ENCODE measurements at places on chromosomes 2 and 18.

GRCh38 chr2:152649997-152650396, 67.3 kb downstream of the PRPF40A start:
- DNase-seq, result no peak

- no peak for DNase-seq
Observed at GRCh38 chr2:172423160-172423559, 4.2 kb upstream of the ITGA6 start.

DNA sequence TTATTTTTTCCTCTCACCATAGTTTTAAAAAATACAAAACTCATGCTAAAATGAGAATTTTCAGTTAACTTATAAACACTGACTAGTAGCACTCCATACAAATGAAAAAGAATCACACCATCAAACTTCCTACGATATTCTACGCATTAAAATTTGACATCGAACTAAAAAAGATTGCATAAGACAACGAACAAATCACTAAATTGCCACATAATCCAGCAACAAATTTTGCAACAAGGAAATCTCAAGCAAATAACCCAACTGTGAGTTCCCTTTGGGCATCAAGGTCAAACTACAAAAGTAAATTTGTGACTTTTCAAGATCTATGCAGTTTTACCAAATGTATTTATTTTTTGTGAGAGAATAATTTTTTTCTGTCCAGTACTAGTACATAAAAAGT, 1.5 kb downstream of the MAP3K2 start:
- DNase-seq, result no peak

- DNase-seq, result no peak
Observed at GRCh38 chr2:228615496-228615895, 434.0 kb upstream of the SPHKAP start.

DNA sequence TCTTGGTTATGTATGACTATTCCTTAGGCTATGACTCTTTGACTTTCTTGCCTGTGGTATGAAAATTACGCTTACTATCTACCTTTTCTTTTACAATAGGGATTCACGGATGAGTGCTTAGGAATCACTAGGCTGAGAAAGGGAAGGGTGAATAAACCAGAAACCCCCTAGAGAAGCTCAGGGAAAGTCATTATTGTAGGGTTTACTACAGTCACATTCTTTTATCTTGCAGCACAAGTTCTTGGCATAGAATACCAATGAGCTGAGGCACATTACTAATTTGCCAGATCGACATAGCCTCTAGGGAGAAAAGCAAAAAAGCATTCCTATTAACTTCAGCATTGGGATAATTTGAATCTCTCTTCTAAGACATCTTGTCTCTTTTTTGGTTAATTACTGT, 103.3 kb downstream of the ST6GAL2 start:
- DNase-seq, result no peak

DNA sequence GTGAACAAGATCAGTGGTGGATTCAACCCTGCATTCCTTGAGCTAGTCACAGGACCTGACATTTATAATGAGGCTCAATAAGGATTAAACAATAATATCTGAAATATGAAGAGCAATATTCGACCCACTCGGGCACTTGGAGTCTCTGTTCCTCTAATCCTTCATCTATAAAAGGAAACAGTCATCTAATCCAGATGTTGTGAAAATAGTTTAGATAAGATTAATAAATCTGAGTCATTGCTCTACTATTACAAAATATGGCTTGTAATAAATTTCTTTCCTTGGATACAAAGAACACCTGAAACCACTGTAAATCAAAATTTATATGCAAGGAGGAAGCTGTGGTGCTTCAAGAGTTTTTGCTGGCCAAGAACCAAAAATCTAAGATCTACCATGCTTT, 846.9 kb upstream of the ACVR2A start:
- DNase-seq, result no peak

DNA sequence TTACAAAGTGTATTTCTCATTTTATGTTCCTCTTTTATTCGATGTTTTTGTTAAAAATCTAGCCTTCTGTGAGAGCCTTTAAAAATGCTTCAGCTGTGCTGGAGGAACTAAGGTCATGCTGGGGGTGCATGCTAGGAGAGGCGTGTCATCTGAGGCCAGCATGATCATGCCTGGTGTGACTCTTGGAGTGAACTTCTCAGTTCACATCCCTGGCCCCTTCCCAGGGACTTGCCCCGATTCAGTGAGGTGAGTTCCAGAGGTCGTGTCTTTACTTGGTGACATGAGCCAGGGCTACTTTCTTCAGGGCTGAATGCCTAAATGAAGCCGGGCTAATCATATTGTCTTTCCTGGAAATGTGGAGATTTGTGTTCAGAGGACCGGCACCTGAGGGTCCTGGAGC, 264.9 kb downstream of the MREG start:
- DNase-seq, result no peak

- no peak for DNase-seq
Observed at GRCh38 chr2:11515490-11515981, 18.3 kb upstream of the GREB1 start.
